ENCODE measurements at places on chromosomes 3 and 15.
A peak's percentile ranks its signal among the peaks of the same experiment; 100 is the strongest.

- no peak for DNase-seq
Measured at GRCh38 chr3:11592445-11593298, 51.0 kb downstream of the VGLL4 start.

GRCh38 chr3:24457719-24458118 is 36.9 kb downstream of the THRB start:
- no peak for DNase-seq

GRCh38 chr3:13343601-13344000 is 76.5 kb downstream of the NUP210 start:
- DNase-seq, result no peak

- DNase-seq, result no peak
Measured at GRCh38 chr3:152100491-152101132, 168.1 kb upstream of the MBNL1 start.

- no peak for DNase-seq
Measured at GRCh38 chr3:37715358-37715757, 146.3 kb upstream of the CTDSPL start.

GRCh38 chr15:71804695-71805470 is 5.5 kb upstream of the NR2E3 start:
- no peak for DNase-seq

DNA sequence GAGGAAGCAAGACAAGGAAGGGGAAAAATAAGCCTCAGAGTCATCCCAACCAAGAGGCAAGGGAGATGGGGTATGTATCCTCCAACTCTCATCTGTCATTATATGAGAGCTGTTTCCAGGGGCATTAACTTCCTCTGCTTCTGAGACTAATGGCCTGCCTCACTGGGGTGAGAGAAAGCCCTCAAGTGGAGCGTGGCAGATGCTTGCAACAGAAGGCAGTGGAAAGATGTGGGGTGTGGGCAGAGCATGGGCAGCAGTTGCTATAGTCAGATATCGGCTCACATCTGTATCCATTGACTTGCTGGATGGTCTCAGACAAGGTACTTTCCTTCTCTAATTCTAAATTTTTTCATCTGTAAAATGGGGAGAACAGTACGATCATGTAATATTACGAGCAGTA is 81.7 kb upstream of the PLCL2 start:
- DNase-seq, result no peak

- no peak for DNase-seq
Measured at GRCh38 chr3:129095285-129095684, 26.3 kb downstream of the RAB43 start.

DNA sequence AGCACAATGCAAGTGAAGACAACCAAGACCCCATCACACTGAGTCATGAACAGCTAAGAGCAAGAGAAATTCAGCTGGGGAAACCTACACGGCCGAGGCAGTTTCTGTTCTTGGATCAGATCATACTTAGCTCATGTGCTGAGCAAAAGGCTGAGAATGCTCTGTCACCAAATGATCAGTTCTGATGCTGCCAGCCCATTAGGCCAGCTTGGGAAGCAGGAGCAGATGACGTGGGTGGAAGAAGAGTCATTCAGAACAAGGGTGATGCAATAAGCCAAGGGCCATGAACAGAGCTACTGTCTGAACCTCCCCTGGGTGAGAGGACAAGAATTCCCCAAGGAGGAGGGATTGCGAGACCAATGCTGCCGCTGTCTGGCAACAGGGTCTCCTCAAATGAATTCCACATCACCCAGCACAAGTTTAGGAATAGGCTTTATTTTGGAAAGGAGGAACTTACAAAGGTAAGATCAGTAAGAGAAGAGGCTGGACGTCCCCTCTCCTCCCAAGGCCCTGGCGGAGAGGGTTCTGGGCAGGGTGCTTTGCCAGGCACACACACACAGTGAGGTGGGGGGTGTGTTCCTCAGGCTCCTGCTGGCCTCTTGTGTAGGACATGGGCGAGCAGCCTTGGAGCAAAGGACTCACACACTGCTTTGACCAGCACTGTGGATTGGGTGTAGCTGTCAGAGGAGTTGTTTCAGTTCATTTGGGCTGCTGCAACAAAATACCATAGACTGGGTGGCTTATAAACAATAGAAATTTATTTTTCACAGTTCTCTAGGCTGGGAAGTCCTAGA is 65.6 kb upstream of the CTXND1 start:
- DNase-seq, result no peak

GRCh38 chr3:11155341-11156025 is 1.2 kb downstream of the HRH1 start:
- no peak for DNase-seq

GRCh38 chr15:72281713-72282112 is 9.4 kb upstream of the PARP6 start:
- no peak for DNase-seq

DNA sequence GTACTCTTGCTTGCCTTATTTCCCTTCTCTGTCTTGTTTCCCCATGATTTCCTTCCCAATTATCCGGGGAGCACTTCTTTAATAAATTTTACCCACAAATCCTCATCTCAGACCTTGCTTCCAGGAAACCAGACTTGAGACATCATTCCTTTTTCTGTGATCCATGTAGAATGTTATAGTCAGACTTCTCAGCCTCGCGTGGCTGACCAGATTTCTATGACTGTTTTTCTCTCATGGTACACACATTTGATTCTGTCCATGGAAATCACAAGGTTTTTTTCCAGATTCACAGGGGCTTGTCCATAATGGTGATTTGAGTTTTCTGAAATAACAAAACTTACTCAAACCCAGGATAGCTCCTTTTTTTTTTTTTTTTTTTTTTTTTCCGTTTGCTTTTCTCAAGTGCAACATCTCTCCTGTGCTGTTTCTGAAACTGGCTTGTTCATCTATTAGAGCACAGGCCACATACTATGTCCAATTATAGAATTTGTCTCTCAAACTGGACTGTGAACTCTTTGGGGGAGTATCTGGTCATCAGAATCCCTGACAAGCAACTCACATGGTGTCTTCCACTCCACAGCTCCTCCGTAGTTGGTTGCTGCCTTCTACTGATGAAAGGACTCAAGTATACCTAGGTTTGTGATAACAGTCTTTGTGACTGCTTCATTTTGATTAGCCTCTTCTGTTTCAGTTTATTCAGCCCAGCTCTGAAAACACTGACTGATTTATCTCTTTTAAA is 50.8 kb downstream of the RBMS3 start:
- no peak for DNase-seq

DNA sequence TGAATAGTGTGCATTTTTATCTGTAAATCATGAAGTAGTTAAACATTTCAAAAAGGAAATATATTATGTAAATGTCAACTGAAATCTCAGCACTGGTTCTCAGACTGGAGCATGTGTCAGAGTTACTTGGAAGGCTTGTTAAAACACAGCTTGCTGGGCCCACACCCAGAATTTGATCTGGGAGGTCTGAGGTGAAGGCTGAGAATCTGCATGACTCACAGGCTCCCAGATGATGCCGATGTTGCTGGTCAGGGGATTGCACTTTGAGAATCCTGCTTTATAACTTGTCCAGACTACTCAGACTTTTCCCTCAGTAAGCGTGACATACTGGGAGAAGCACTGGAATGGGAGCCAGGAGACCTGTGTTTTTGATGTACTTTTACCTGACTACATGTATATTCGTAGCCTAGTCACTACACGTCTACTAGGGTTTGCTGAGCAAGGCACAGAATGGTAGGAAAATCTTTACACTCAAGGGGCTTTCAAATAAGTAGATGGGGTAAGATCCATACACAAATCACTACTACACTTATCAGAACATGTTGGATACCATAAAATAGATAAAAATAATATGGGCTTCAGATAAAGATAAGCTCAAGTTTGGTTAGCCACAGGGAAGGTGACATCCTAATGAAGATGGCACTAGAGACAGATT is 77.1 kb upstream of the MEX3B start:
- no peak for DNase-seq

- DNase-seq, result no peak
Measured at GRCh38 chr3:98551754-98552153, 20.0 kb downstream of the GPR15 start.

DNA sequence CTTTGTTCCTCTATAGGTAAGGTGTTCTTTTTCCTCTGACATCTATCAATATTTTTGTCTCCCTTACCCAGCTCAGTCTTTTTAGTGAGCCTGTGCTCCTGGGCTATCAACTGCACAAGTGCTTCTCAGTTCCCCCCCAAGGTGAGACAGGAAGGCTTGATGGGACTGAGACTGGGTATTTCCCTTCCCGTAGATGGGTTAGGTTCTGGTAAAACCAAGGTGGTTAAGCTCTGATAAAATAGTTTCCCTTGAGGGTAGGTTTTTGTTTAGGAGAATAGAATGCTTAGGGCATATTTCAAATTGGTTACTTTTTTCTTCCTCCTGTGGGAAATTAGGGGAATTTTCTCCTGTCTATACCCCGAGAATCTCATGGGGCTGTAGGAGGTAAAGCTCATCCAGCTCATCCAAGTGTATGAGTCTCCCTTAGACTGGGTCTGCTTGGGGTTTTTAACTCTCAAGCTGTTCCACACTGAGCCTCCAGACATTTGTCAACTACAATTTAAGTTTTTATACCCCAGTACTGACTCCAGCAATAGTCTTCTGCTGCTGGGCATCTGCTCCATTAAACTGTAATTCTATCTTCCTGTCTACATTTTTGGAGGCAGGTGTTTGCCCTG is 44.9 kb downstream of the OXSR1 start:
- no peak for DNase-seq

DNA sequence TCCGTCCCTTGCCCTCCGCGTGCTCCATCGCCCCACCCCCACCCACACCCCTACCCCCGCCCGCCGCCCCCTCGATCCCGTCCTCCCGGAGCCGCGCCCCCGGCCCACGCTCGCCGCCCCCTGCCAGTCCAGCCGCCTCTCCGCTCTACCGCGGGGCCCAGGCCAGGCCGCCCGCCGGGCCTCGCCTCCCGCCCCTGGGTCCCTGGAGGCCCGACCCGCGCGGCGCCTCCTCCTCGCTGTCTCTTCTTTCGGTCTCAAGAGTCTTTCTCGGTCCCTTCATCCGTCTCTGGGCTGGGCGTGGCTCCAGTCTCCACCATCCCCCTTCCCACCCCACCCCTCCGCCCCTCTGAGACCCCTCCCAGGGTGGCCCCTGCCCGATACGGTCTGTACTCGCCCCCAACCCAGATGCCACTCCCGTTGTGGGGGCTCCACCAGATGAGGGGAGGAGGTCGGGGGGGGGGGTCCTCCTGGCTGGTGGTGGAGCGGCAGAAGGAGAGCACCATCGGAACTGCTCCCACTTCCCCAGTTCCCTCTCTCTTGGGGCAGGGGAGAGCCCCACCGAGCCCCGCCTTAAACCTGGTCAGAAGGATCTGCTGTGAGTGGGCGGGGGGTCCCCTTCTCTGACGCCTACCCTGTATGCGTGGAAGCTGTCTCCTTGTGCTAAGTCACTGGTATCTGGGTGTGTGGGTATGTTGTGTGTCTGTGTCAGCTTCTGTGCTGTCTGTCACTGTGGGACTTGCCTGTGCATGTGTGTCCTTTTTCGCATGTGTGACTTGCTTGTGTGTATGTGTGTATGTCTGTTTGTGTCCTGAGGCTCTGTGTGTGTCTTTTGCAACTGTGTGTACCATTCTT is 1.0 kb downstream of the PRKCD start:
- DNase-seq, result peak; percentile 32

GRCh38 chr15:92797168-92798052 is 102.7 kb upstream of the CHD2 start:
- DNase-seq, result no peak

DNA sequence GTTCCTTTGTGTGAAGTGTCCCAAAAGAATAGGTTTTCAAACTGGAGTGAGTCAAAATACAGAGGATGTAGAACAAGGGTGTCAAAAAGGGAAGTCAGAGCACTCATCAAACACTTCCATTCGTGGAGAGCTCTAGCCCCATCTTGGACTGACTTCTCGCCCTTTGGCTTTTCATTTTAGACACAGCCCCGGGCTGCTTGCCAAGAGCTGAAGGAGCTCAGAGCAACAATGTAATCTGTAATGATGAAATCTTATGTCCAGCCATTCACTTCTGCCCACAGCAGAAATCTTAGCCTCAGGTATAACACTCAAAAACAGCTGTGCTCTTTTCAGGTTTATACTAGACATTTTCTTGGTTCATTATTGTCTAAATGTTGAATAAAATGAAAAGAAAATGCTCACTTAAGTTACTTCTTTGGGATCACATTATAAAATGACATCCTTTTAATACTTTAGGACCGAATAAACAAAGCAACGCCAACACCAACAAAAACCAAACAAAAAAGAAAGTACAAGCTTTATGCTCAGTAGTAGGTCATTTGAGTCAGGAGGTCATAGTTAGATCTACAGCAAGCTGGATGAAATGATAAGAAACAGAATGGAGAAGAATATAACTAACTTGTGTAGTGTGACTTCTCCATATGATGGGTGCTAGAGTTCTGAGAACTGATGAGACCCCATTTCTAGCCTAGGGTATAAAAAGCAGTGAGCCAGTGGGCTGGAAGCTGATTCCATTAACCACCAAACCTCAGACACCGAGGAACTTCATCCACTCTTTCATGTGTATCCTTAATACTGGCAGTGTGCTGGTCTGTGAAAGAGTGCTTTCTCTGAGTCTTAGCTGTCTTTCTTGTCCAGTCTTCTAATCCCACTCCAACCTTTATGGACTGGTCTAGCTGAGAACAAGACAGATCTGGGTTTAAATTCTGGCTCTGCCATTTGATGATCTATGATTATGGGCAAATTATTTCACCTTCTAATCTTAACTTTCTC is 131.8 kb upstream of the SLC7A14 start:
- DNase-seq, result no peak

DNA sequence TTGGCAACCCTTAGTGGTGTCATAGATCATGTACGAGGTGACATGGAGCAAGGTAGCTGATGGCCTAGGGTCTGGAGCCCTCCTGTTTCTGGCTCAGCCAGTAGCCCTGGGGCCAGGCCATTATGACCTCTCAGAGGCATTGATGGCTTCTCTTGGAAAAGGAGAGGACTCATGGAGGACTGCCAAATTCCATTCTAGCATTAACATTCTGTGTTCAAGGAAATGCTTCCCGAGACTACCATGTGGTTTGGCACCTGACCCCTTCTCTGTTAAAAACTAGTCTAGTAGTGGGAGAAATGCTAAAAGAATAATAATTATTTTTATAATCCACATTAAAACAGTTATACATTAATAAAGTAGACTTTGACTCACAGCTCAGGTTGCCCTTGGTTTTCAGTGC is 40.2 kb upstream of the ADAMTSL3 start:
- no peak for DNase-seq

DNA sequence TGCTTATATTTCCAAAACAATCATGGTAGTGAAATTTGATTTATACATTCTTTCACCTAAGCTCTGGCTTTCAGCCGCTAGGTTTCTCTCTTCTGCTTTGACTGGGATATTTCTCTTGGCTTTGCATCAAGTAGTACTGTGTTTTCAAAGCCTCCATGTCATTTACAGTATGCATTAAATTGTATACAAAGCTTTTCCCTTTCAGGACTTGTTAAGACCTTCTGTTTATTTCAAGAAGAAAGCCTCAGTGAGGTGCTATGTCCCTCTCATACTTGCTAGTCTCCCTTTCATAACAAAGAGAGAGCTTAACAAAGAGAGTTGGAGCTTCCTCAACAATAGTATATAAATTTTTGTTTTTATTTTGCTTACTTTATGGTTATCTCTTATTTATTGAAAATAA is 84.2 kb upstream of the SLC25A26 start:
- DNase-seq, result no peak

GRCh38 chr15:33846142-33846541 is 122.2 kb upstream of the CHRM5 start:
- DNase-seq, result no peak

Measured in stimulated activated CD8-positive, alpha-beta memory T cell treated with anti-CD3 and anti-CD28 coated beads, Interleukin-15, amount 100 ng/mL, for 4 hours (primary cell).